HT-29 (cell line): ENCODE measurements at places on chromosomes 6 and 20.
A peak's percentile ranks its signal among the peaks of the same experiment; 100 is the strongest.

DNA sequence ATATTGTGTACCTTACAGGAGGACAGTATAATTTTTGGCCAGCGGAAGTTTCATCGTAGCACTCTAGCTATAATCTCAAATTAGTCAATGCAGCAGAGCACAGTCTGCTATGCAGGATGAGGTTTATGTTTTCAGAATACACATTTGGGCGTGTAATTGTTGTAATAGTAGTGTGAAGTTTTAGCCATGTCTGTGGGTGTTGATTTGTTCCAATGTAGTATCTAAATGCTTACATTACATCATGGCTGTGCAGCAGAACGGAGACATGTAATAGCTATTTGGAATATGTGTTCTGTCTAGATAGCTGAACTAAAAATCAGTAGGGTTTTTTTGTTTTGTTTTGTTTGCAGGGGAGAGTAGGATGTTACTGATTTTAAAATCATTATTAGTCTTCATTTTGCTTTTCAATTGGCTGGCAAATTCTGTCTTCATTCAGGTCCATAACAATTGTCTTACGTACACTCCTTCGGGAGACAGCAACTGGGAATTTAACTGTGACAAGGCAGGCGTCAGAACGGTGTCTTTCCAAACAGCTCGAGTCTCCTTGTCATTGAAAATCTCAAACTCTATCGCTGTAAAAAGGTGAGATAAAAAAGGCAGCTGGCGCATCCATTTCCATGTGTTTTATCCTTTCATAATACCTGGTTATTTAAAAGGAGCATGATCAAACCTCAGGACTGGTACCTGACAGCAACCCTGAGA, 65.1 kb upstream of the CDH4 start:
- DNase-seq, result no peak

GRCh38 chr6:128036808-128037570, 136.1 kb upstream of the THEMIS start:
- DNase-seq, result no peak

DNA sequence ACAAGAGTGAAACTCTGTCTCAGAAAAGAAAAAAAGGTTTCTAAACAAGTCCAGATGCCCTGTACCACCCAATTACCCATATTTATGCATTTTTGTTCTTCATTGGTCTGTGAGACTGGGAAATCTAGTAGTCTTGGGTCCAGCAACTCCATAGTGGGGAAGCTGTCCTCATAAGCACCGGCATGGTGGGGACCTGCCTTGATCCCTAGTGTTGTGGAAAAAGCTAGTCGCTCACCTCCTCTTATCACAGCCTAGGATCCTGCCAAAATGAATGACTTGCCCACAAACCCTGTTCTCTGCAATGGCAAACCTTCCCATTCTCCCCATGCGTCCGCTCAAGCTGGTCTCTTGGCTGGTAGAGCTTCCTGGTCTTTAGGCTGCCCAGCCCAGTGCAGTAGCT, 38.3 kb upstream of the GABRR1 start:
- DNase-seq, result no peak

- no peak for DNase-seq
These were observed 93.7 kb downstream of the TIAM2 start for GRCh38 chr6:155088856-155089255.

DNA sequence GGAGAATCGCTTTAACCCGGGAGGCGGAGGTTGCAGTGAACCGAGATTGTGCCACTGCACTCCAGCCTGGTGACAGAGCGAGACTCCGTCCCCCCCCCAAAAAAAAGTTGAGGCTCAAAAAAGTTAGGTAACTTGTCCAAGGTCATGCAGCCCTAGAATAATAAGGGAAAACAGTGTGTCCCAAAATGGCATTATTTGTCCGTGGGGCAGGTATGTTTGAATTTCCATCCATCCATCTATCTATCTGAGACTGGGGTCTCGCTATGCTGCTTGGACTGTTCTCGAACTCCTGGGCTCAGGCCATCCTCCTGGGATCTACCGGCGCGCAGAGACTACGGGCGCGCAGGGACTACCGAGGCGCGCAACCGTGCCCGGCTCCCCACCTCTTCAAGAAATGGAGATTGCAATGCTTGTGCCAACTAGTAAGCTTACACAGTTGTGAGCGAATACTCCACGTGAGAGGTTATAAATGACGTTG, 374 bp upstream of the ABCC10 start:
- no peak for DNase-seq

GRCh38 chr6:7526755-7527154, 14.7 kb upstream of the DSP start:
- DNase-seq, result no peak

DNA sequence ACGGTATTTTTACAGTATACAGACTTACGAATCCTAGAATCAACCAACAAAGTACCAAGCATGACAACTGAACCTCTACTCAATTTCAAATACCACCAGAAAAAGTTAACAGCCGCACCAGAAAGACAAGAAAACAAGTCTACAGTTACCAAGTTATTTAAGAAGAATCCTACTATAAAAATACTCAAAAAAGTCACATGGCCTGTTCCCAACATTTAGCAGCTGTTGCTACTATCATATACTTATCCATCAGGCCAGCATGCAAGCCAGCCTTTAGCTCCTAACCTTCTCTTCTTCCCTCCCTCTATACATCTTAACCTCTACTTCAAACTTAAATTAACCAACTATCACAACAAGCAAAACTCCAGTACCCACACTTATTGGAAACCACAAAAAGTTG, 1.9 kb downstream of the SYNCRIP start:
- no peak for DNase-seq

GRCh38 chr6:157196391-157196790, 126.9 kb downstream of the TMEM242 start:
- no peak for DNase-seq

GRCh38 chr6:2632368-2632767, 118.4 kb downstream of the MYLK4 start:
- no peak for DNase-seq

- DNase-seq, result no peak
These were observed 416.0 kb upstream of the SPTLC3 start for GRCh38 chr20:12592756-12593155.

DNA sequence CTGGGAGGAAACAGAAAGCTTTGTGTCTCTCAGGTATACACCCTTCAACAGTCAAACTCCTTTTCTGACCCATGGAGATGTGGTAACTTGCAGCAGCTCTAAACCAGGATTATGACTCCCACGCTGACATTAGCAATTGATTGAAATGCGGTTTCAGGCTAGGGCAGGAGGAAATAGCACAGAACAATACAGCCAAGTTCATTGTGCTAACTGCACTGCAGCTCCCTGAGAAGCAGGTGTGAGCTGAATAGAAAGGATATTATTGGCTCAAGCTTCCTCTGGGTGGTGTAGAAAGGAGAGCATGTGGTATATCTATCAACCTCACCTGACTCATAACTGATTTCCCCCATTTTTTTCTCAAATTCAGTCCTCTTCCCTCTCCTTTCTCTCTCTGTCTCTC, 612.3 kb upstream of the BTBD3 start:
- DNase-seq, result no peak

- DNase-seq, result peak; percentile 35
These were observed 632 bp downstream of the PRKN start for GRCh38 chr6:162726947-162727321.

GRCh38 chr20:15799871-15800270, 773.4 kb downstream of the KIF16B start:
- no peak for DNase-seq

DNA sequence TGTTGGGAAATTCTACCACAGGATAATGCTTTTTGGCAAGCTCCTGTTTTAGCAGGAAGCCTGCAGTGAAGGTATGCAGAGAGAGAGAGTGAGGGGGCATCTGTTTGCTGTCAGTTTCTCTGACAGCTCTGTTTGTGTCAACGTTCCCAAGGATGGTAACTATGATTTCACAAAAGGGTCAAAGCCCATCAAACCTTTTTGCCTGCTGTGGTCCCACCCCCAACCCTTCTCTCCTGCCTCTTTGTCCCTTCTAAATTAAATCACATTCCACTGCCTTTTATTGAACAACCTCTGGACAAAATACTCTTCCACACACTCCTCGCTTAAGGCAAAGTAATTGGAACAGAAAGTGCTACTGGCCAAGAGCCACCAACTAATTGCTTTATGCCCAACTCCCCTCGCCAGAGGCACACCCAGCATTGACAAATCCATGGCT, 128.3 kb downstream of the TSHZ2 start:
- DNase-seq, result no peak

DNA sequence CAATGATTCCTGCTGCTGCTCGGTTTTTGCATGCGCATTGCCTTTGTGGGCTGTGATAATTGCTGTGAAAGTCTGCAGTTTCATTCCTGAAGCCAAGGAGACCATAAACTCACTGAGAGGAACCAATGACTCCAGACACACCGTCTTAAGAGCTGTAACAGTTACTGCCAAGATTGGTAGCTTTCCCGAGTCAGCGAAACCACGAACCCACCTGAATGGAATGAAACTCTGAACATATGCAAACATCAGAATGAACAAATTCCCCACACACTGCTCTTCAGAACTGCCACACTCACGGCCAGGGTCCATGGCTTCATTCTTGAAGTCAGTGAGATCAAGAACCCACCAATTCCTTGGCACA, 37.7 kb downstream of the TRIM27 start:
- no peak for DNase-seq

GRCh38 chr6:158780988-158781691, 38.0 kb downstream of the EZR start:
- peak; percentile 71 for DNase-seq

GRCh38 chr6:158506601-158507000, 53.3 kb upstream of the TMEM181 start:
- DNase-seq, result no peak

GRCh38 chr6:135438907-135439535, 58.5 kb downstream of the AHI1 start:
- peak; percentile 75 for DNase-seq

DNA sequence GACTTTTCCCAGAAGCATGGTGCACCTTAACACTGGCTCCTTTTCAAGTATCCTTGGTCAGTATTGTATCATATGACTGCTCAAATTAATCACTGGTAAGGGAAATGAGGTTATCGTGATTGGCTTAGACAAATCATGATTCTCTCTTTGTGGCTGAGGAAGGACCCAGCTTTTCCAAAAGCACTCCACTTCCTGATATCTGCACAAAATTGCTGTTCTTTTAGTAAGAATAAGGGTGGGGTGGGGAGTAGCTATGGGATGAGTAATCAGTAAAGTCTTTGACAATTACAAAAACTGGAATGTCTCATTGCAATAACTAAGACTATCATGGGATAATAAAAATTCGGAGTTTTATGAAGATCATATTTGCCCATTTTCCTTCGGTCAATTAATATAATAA, 9.0 kb upstream of the RIPPLY2 start:
- no peak for DNase-seq

DNA sequence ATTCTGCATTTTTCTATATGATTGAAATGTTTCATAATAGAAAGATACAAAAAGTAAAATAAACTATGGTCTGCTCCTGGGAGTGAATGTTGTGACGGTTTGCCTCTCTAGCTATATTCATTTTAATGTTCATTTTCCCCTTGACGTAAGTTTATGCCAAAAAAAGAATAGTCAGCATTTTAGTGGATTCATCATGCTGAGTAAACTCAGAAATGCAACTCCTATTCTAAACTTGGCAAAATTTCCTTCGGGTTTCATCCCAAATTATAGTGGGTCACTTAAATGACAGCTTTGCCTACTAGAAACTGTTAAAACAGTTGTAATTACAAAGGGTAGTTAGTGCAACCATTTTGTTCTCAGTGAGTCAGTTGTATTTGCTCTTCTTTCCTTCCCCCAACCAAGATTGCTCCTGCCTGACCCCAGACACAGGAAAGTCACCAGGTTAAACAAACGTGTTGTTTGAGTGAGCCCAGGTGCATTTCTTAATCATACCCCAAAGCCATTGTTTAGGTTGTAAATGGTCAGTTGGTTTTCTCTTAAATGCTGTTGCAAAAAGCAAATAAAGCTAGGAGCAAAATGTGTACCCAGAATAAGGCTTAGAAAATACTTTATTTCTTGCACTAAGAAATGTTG, 482.3 kb upstream of the SOX4 start:
- DNase-seq, result no peak

- DNase-seq, result peak; percentile 63
These were observed 48.6 kb downstream of the ABHD12 start for GRCh38 chr20:25341716-25342680.

DNA sequence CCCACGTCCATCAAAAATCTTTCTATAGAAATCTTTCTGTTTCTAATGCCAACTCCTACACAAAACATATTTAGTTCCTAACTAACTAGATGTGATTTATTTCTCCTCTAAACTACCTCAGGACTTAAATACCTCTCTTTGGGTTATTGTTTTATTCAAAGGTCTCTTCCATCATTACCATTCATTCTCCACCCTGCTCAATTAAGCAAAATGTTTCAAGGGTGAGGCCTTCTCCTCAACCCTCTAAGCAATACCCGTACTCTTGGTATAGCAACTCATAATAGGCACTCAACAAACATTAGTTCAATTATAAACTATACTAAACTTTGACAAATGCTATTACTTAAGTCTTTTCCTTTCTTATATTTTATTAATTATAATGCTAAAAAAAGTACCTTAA, 111.4 kb downstream of the RNGTT start:
- no peak for DNase-seq

DNA sequence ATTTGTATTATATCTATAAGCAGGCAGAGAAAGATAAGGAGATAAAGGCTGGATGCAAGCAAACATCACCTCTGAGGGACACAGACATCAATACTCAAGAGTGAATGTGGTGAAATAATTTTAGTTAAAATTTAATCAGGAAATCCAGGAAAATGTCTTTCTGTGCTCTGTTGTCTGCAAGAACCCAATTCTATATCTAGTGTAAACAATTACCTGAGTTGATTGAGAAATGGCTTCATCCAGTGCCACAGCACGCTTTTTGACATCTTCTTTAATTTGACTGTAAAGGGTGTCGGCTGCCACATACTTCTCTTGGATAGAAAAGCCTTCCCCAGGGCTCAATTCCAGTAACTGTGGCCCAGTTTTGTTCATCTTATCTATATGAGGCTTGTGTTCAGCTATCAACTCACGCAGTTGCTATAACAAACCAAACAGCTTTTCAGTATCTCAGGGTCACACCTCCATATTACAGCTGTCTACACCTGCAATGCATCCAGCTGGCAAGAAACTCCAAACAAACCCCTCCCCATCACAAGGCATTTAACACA, 131.6 kb downstream of the DST start:
- peak; percentile 16 for DNase-seq

GRCh38 chr20:46573788-46574584, 23.5 kb upstream of the OCSTAMP start:
- no peak for DNase-seq

- no peak for DNase-seq
These were observed 72.9 kb upstream of the DTNBP1 start for GRCh38 chr6:15735567-15736265.
